ENCODE measurements at places on chromosomes 16 and 17.

DNA sequence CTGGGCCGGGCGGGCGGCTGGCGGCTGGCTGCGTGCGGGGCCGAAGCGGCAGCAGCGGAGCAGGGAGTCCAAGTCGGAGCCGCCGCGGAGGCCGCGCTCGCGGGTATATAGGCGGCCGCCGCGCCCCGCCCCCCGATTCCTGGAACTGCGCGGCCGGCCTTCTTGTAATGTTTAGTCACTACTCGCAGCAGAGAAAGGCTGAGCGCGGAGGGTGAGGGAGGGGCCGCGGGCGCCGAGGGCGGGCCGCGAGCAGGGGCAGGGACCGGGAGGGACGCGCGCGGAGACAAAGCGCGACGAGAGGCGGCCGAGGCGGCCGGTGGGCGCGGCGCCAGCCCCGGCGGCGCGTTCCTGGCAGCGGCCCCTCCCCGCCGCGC is at the start of gene SOCS3:
TSS of gene SOCS3 (minus strand) at position 81 of the 374 bp plus-strand sequence. CDS start 982 bp downstream, outside the sequence.
- H3K27me3 ChIP-seq = peaks cover 2% of the 10 kb centered on the region
- H3K27ac ChIP-seq = peak within 1 kb of the TSS; percentile 99
- peaks cover 44% of the 10 kb centered on the region for H3K36me3 ChIP-seq
- H3K4me1 ChIP-seq = peaks cover 40% of the 10 kb centered on the region
- DNase-seq = peak; percentile 98

- H3K27ac ChIP-seq = no peak overlapping the region
- peaks cover 17% of the 10 kb centered on the region for H3K27me3 ChIP-seq
- peak overlapping the region; percentile 71 for H3K4me3 ChIP-seq
- DNase-seq = peak; percentile 35
- H3K36me3 ChIP-seq = no peaks in the 10 kb centered on the region
- peaks cover 23% of the 10 kb centered on the region for H3K4me1 ChIP-seq
These were observed 1.0 kb downstream of the CMTM4 start for GRCh38 chr16:66695471-66695934.

- DNase-seq = peak; percentile 76
- peak overlapping the region; percentile 80 for H3K27ac ChIP-seq
- peaks cover 42% of the 10 kb centered on the region for H3K36me3 ChIP-seq
- no peaks in the 10 kb centered on the region for H3K27me3 ChIP-seq
- peak overlapping the region; percentile 52 for H3K4me3 ChIP-seq
- H3K4me1 ChIP-seq = peaks cover 66% of the 10 kb centered on the region
These were observed 9.8 kb downstream of the SLC16A3 start for GRCh38 chr17:82238472-82239201.

DNA sequence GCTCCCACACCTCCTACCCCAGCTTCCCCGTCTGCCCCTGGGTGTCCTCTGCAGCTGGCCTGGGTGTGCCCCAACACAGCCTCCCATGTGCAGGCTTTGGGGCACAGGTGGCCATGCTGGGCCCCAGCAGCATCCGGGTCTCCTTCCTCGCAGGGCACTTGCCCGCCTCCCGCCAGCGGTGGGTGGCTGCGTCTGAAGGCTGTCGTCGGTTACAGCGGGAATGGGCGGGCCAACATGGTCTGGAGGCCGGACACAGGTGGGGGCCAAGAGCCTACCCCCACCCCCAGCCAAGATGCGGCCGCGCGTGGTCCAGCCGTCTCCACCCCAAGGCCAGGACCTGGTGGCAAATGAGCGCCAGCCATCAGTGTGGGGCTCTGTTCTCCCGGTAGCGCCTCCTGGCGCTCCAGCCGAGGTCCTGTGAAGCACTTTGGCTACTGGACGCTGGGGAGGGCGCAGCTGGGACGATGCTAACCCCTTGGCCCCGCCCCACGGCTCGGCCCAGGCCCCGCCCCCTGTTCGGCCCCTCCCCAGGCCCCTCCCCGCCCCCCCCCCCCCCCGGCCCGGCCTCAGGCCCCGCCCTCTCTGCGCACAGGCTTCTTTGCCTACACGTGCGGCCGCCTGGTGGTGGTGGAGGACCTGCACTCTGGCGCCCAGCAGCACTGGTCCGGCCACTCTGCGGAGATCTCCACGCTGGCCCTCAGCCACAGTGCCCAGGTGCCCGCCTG is 7.3 kb upstream of the RHOT2 start:
- peak; percentile 75 for DNase-seq
- peaks cover 36% of the 10 kb centered on the region for H3K36me3 ChIP-seq
- peaks cover 5% of the 10 kb centered on the region for H3K4me1 ChIP-seq
- H3K27me3 ChIP-seq = no peaks in the 10 kb centered on the region

- H3K36me3 ChIP-seq = no peaks in the 10 kb centered on the region
- H3K4me3 ChIP-seq = no peak overlapping the region
- H3K27me3 ChIP-seq = peaks cover 13% of the 10 kb centered on the region
- DNase-seq = no peak
- no peaks in the 10 kb centered on the region for H3K4me1 ChIP-seq
These were observed 4.8 kb downstream of the GSG1L2 start for GRCh38 chr17:9817086-9817485.

- H3K4me1 ChIP-seq = no peaks in the 10 kb centered on the region
- no peak for DNase-seq
- no peak overlapping the region for H3K27ac ChIP-seq
- peaks cover 25% of the 10 kb centered on the region for H3K27me3 ChIP-seq
- H3K4me3 ChIP-seq = no peak overlapping the region
These were observed 15.8 kb downstream of the SHISA9 start for GRCh38 chr16:12917246-12917645.

DNA sequence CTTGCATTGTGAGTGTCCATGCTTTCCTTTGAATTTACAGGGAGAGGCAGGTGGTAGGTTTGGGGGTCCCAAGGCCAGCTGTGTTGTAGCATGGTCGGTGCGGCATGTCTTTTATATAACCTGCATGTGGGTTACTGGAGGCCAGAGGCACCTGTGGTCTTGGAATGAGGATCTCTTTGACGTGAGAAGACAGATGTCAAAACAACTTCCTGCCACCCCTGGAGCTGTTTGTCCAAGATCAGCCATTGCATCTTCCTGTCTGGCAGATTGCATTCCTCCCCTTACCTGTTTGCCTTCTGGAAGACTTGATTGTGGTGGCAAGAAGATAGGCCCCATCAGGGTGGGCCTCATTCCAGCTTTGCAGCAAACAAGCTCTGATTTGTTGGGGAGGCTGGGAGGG is 175.1 kb downstream of the MSI2 start:
- H3K4me3 ChIP-seq = no peak overlapping the region
- no peak overlapping the region for H3K27ac ChIP-seq
- no peak for DNase-seq
- H3K36me3 ChIP-seq = peaks cover 6% of the 10 kb centered on the region
- peaks cover 40% of the 10 kb centered on the region for H3K4me1 ChIP-seq
- H3K27me3 ChIP-seq = no peaks in the 10 kb centered on the region

GRCh38 chr16:59950431-59950830 is 1216.3 kb upstream of the GOT2 start:
- no peak overlapping the region for H3K4me3 ChIP-seq
- H3K4me1 ChIP-seq = no peaks in the 10 kb centered on the region
- no peak for DNase-seq
- H3K27ac ChIP-seq = no peak overlapping the region
- H3K27me3 ChIP-seq = no peaks in the 10 kb centered on the region

GRCh38 chr16:29663807-29664090 is 702 bp downstream of the SPN start:
- peaks cover 69% of the 10 kb centered on the region for H3K4me1 ChIP-seq
- peak overlapping the region; percentile 98 for H3K27ac ChIP-seq
- no peaks in the 10 kb centered on the region for H3K27me3 ChIP-seq
- peak overlapping the region; percentile 99 for H3K4me3 ChIP-seq

DNA sequence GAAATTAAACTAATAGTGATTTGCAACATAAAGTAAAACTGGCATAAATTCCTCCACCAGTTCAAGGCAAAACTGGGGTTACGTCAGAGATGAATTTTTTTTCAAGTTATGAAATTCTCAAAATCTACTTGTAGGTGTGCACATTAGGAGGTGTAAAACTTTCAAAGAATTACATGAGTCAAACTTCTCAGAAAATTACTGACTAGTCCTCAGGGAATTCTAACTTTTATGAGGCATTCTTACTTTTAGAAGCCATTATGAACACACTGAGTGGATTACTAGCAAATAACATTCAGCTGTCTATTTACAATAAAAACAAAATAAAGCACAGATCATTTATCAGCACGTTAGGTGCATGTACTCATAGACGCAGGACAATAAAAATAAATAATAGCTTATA is 348.7 kb downstream of the CDH11 start:
- DNase-seq = no peak
- H3K27me3 ChIP-seq = no peaks in the 10 kb centered on the region
- H3K4me3 ChIP-seq = no peak overlapping the region
- no peaks in the 10 kb centered on the region for H3K36me3 ChIP-seq

- no peaks in the 10 kb centered on the region for H3K27me3 ChIP-seq
- peak overlapping the region; percentile 79 for H3K27ac ChIP-seq
- peaks cover 3% of the 10 kb centered on the region for H3K36me3 ChIP-seq
- peaks cover 81% of the 10 kb centered on the region for H3K4me1 ChIP-seq
- no peak overlapping the region for H3K4me3 ChIP-seq
These were observed 125.7 kb downstream of the XYLT1 start for GRCh38 chr16:17345043-17345442.

DNA sequence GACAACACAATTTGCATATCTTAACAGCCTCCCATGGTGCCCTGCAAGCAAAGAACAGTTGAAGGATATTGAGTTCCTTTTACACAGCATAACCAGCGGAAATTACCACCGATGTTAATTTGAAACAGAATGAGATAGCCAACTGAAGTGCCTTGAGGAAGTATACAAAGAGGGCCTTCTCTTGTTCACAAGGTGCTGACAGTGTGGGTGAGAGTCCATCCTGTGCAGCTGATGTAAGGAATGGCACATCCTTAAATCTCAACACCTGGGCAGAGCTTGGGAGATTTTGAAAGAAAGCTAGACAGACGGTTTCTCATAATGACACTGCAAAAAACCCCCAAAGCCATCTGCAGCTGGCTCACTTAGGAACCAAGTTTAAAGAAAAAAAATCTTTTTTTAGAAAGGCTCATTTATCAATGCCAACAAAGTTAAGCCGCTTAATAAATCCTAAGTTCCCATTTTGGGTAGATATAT is 818.6 kb downstream of the KCNJ2 start:
- no peak for DNase-seq
- no peaks in the 10 kb centered on the region for H3K4me1 ChIP-seq
- H3K27ac ChIP-seq = no peak overlapping the region
- H3K27me3 ChIP-seq = no peaks in the 10 kb centered on the region
- no peak overlapping the region for H3K4me3 ChIP-seq

GRCh38 chr17:81810892-81811704 is 7.1 kb downstream of the GCGR start:
- H3K4me1 ChIP-seq = no peaks in the 10 kb centered on the region
- no peak overlapping the region for H3K27ac ChIP-seq
- H3K27me3 ChIP-seq = peaks cover 31% of the 10 kb centered on the region
- no peak overlapping the region for H3K4me3 ChIP-seq
- no peaks in the 10 kb centered on the region for H3K36me3 ChIP-seq
- no peak for DNase-seq

GRCh38 chr16:82630688-82631087 is 3.9 kb downstream of the CDH13 start:
- H3K36me3 ChIP-seq = no peaks in the 10 kb centered on the region
- DNase-seq = no peak
- H3K4me1 ChIP-seq = peaks cover 2% of the 10 kb centered on the region
- H3K4me3 ChIP-seq = no peak overlapping the region

DNA sequence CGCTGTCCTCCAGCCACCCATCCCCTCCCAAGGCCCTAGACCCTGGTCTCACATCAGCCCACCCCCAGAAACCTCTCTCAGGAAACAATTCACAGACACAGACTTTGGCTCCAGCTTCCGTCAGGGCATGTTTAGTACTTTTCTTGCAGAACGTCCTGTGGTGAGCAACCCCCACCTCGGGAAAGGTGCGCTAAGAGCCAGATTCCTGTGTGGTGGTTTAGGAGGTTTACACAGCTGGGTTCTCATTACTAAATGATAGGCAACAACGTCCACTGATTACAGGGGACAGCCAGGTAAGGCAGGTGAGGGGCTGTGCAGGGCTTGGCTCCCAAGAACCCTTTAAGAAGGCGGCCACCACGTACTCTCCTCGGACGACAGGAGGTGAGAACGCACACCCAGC is 29.3 kb downstream of the KIFC3 start:
- H3K4me3 ChIP-seq = no peak overlapping the region
- H3K27ac ChIP-seq = no peak overlapping the region
- no peak for DNase-seq
- H3K36me3 ChIP-seq = no peaks in the 10 kb centered on the region
- H3K4me1 ChIP-seq = no peaks in the 10 kb centered on the region
- H3K27me3 ChIP-seq = no peaks in the 10 kb centered on the region

DNA sequence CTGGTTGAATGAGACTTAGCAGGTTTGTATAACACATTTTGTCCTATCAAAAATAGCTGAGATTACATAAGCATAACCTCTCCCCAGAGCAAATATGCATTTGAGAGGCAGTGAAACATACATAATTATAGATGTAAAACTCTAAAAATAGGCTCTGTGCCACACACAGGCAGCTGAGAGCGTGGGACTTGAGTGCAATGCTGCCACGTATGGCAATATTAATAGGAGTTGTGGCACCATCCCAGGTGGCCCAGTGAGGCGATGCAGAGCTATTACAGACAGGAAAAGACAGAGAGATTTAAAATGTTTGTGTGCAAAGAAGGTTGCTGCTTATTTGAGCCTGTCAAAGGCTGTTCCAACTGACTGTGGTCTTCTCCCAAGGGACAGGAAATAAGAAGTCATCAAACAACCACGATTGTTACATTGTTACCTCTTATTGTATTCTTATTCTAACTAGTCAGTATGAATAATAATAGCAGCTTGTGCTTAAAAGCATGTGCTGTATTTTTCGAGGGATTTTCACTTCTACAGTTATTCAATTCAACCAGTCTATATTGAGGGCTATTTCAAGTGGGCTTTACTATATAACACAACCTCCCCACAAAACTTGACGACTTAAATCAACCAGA is 116.5 kb downstream of the SALL1 start:
- H3K4me3 ChIP-seq = no peak overlapping the region
- H3K27ac ChIP-seq = no peak overlapping the region
- H3K27me3 ChIP-seq = peaks cover 8% of the 10 kb centered on the region
- no peak for DNase-seq

GRCh38 chr16:52528393-52529065 is 18.4 kb downstream of the TOX3 start:
- no peak for DNase-seq
- H3K27ac ChIP-seq = no peak overlapping the region
- no peaks in the 10 kb centered on the region for H3K4me1 ChIP-seq
- no peak overlapping the region for H3K4me3 ChIP-seq
- H3K36me3 ChIP-seq = no peaks in the 10 kb centered on the region

GRCh38 chr17:77502626-77503292 is 362.0 kb downstream of the SEC14L1 start:
- peak overlapping the region; percentile 47 for H3K27ac ChIP-seq
- no peak overlapping the region for H3K4me3 ChIP-seq
- H3K36me3 ChIP-seq = peaks cover 44% of the 10 kb centered on the region
- no peaks in the 10 kb centered on the region for H3K4me1 ChIP-seq

DNA sequence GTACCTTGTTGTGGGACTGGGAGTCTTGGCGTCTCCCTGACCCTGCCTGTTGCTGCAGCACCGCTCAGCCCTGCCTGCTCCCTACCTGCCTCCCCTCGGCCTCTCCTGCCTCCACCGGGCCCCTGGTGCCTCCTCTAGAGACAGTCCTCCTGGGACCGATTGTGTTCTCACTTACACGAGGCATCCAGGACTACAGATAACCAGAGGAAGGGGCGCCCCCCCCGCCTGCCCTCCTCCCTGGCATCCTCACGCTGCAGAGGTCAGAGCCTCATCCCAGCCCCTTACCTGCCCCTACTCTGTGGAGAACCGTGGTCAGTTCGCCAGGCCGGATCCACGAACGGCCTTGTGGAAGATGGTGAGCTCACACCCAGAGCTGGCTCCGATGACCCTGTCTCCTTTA is 24.8 kb downstream of the MAPT start:
- no peak overlapping the region for H3K4me3 ChIP-seq
- H3K36me3 ChIP-seq = no peaks in the 10 kb centered on the region
- H3K27ac ChIP-seq = no peak overlapping the region
- DNase-seq = no peak
- no peaks in the 10 kb centered on the region for H3K4me1 ChIP-seq

Measured in activated T-cell treated with anti-CD3 and anti-CD28 coated beads, Interleukin-2, amount 50 U/mL, for 24 hours (primary cell).